ENCODE measurements at places on chromosomes 5 and 9.

DNA sequence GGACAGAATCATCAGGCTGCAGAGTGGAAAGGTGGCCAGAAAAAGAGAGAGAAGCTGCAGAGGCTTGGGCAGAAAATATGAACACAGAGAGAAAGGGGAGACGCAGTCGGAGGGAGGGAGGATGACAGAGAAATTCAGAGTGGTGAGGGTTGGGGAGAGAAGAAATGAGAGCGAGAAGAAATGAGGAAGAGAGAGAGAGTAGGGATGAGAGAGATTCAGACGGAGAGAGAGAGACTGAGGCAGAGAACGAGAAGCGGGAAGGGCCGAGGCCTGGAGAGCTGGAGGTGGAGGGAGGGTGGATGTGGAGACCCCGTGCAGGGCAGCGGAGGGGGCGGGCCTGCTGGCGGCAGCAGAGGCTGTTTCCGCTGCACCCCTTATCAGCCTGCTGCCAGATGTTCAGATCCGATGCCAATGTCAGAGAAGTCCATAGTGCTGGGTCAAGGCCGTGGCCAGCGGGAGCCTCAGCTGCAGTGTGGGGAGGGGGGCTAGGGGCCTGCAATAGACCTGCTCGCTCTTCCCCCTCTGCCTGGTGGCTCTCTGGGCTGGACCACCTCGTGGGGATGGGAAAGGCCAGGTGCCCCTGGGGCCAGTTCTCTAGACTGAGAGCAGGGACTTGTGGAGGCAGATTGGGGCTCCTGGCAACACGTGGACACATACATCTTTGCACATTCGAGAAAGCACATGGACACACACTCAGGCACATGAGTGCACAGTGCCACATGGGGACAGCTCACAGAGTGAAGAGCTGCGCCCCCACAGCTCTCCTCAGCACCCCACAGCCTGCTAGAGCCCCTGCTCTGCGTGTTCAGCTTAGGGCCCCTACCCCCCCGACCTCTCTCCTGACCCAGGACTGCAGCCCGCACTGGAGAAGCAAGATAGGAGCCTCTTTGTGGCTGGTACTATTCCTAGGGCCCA is 4.9 kb upstream of the NR5A1 start:
- DNase-seq = no peak

DNA sequence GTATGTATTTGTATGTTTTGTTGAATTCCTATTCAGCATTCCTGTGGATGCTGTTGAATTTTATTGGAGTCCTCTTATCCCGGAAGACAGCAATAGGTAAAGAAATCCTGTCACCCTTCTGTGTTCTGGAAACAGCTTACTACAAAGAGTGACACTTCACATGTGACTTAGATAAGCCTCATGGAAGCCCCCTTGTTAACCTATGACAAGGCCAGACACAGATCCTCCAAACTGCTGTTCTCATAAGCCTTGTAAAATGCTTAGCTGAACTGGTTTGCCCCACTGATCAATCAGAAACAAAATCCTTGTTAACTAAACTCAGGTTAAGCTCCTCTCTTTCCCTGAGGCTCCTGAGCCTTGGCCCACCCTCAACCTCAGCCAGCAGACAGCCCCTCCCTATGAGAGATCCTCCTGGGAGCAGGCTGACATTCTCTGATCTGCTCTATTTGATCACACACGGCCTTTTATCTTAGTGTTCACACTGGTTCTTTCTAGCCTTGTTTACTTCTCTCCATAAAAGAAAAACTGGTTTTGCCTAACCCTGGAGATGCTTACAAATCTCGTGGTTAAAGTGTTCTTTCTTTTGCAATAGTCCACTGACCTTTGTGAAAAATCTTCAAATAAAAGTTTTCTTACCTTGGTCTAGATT is 29.4 kb upstream of the ATP6V1G1 start:
- DNase-seq = no peak

GRCh38 chr9:8693464-8693863 is 893.9 kb upstream of the DMAC1 start:
- no peak for DNase-seq

DNA sequence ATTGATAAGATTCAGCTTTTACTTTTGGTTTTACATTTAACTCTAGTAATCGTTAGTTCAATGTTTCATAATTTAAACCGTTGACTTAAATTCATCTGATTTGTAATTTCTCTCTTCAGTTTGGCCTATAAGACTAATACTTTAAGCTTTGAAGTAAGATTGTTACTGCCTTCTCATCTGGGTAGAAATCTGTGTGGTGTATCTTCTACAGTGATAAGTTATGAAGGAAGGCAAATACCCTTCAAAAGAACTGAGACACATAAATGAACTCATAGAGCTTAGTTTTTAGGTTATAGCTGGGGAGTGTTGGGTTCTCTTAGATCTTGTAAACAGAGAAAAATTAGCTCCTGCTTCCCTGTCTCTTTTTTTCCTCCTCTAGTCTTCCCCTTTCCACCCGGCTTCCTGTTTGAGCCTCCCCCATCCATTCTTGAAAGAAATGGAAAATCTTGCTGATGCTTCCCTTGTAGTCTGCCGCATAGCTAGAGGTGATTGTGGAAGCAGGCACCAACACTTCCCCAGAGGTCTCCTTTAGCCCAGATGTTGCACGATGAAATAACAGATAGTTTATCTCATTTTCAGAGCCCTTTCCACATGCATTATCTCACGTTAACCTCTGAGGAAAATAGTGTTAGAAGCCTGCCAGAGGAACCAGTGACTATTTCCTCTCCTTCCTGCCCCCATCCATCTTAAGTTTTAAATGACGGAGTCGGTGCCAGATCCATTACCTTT is 2.0 kb upstream of the F2RL2 start:
- no peak for DNase-seq

DNA sequence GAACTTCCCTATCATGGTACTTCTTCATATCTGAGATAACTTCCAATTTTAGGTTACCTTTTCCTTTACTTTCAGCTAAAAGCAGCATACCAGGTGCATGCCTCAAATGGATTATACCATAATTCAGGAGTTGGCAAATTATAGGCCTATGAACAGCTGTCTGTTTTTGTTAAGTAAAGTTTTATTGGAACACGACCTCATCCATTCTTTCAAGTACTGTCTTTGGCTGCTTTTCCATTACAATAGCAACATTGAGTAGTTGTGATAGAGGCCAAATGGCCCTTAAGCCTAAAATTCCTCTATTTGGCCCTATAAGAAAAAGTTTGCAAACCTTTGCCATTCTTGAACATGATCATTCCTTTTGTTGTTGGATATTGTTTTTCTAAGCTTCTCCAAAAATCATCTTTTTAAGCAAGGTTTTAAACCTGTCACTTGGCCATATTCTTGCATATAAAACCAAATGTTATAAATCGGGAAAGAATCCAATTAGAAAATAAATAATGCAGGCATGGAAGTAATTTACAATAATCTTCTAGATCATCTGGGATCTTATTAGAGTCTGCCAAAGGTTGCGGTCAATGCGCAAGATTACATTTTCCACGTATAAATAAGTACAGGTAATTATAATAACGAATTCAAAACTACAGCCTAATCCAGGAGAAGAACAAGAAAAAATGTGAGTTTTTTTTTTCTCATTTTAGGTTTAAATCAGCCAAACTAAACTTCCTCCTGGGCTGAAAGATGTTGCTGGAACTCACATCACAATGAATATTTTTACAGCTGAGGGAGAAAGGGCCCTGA is 226.5 kb upstream of the ANKRD55 start:
- no peak for DNase-seq

DNA sequence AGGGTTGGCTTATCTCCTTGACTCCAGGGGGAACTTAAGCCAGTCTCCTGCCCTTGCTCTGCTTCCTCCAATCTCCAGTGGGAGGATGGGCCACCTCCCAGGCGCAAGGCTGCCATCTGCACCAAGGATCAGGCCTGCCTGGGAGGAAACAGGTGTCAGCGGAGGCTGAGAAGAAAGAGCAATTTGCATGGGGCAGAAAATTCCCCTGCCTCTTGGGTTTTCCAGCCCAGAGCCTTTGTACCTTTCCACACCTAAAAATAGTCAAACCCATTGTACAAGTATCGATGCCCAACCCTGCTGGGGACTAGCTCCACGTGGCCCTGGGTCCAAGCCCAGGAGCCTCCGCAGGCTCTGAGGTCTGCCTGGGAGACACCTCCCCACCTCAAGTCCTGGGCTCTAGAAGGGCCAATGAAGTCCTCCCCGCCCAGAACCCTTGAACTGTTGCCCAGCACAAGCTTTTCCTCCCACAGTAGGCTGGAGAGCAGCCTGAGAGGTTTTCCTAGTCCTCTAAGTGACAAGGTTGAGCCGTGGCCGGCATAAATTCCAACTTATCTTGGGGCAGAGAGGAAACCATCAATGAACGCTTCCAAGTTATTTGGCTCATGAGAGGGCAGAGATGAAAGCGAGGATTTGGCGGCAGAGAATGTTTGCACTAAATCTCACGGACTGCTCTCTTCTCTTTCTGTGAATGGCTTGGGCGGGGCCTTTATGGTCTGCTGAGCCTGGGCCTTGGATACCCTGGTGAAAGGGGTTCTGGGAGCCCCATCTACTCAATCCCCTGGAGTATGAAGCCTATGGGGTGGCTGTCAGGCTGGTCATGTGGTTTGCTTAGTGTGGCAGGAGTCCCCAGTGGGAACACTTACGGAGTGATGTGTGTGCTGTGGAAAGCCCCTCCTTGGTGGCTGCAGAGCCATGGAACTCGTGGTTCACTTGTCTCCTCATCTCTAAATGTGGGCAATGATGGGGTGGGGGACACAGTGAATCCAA is 15.6 kb downstream of the JADE2 start:
- DNase-seq = no peak

DNA sequence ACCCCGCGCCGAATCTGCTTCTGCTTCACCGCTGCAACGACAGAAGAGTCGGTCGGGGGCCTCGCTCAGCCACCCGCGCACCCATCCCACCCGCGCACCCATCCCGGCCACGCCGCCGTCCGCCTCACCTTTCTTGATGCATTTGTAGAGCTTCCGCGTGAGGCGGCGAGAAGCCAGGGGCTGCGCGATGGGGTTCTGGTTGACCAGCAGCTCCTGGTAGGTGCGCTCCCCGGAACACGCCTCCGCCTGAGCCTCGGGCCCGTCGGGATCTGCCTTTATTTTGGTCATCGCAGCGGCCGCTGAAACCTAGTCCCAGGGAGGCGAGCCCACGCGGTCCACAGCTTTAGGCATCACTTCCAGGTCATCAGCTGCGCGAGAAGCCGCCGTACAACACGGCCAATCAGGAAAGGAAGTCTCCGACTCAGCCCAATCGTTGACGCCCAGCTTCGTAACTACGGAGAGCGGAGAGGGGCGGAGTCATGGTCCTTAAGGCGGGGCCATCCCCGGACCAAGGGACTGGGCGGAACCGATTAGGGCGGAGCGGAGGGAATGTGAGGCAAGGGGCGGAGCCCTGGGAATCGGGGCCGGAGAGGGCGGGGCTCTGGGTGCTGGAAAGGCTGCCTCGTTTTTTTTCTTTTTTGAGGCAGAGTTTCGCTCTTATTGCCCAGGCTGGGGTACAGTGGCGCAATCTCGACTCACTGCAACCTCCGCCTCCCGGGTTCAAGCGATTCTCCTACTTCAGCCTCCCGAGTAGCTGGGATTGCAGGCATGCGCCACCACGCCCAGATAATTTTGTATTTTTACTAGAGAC is at the start of gene NHP2:
NHP2 (minus strand) TSS at position 356 of the 811 bp plus-strand sequence; CDS start at position 288, 68 bp downstream.
- peak; percentile 99 for DNase-seq

DNA sequence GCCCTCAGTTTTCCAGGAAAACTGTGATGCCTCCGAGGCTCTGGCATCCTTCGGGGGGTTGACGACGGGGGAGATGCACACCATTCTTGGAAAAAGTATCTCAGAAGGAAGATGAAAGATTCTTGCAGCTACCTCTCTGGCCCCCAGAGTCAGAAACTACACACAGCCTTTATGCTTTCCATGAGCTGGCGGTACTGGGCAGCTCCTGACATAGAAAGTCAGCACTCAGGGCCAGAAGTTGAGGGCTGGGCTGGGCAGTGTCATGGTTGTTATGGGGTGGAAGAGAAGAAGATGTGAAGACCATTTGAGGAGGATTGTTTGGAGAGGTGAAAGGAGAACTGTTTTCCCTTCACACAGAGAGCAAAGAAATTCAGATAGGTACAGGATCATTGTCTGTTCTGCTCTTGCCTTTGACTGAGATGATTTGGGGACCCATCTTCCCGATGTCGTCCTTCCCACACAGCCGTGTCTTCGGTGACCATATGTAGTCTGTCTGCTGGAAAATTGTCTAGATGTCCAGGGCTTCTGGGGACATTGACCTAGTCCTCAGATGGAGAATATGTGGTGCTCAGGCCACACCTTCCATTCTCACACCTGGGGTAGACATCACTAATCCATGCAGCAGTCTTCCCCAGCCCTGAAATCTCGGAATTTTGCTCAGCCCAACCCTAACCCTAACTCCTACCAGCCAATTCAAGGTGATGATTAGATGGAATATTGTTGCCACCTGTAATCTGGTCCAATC is 237.1 kb downstream of the CACNA1B start:
- DNase-seq = no peak

DNA sequence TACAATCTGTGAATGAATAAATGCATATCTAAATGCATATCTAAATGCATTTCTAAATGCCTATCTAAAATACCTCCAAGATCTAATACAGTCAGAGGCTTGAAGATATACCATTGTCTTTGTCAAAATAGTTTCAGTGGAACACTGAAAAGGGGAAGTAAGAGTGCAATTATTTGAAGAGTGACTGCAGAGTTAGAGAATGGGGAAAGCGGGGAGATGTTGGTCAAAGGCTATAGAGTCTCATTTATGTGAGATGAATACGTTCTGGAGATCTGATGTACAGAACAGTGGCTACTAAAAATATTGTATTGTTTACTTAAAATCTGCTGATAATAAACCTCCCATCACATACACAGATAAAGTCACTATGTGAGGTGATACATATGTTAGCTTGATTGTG is 1126.2 kb upstream of the CDH9 start:
- DNase-seq = no peak

- DNase-seq = no peak
These were observed 52.3 kb downstream of the BOD1 start for GRCh38 chr5:173564106-173564505.

- no peak for DNase-seq
These were observed 474.0 kb downstream of the CCDC171 start for GRCh38 chr9:16026886-16027285.

- DNase-seq = no peak
These were observed 53.1 kb upstream of the ANKRD55 start for GRCh38 chr5:56286015-56286884.

DNA sequence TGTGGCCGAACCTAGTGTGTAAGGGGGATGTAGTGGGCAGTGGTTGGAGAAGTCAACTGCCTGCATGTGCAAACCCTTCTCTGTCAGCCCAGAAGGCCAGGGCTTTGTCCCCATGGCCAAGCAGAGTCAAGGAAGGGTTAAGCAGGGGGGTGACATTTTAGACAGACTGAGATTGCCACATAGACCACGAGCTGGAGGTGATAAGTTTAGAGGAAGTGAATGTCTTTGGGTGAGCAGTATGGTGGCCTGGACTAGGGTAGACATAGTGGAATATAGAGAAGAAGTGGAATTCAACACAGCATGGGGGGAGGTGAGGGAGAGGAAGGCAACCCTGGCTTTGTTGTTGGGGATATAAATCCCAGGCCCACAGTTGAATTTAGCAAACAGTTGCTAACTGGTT is 38.7 kb upstream of the CDKN2AIPNL start:
- DNase-seq = no peak

DNA sequence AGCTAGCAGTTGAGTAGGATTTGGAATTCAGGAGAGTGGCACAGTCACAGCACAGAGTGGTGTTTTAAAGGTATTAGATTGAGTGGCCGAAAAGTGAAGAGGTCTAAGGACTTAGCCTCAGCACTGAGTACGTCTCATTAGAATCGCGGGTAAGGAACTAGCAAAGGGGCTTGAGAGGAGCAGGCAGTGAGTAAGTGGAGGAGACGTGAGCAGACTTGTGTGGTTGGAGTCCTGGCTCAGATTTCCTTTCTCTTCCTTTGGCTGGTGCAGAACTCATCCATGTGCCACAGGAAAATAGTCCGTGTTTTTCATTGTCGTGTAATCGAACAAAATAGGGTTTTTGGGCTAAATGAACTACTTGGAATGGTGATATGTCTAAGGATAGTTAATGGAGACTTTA is 3.4 kb downstream of the EXOSC2 start:
- no peak for DNase-seq
